Right ventricle myocardium superior (tissue), 1 donor: ENCODE measurements at places on chromosomes 2 and 18.

GRCh38 chr2:102048465-102048864, 56.7 kb downstream of the IL1R2 start:
- no peak for DNase-seq

DNA sequence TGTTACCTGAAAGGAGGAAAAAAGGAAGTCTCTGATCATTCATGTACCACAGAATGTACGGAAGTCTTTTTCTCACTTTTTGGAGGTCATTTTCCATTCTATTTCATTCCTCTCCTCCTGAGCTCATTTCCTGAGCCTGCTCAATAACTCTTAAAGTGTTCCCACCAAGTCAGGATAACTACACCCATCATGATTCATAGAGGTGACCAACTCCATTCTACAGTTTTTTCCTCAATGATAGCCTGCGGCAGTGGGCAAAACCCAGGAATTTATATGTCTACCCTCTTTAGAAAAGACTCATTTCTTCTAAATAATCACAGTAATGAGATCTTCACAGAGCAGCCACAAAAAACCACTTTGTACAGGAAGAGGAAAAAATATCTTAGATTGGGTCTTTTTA, 372.5 kb downstream of the RBM43 start:
- no peak for DNase-seq

- no peak for DNase-seq
Measured at GRCh38 chr18:22019193-22019592, 150.2 kb upstream of the GATA6 start.

GRCh38 chr2:199488772-199489400, 31.1 kb upstream of the SATB2 start:
- DNase-seq, result no peak

DNA sequence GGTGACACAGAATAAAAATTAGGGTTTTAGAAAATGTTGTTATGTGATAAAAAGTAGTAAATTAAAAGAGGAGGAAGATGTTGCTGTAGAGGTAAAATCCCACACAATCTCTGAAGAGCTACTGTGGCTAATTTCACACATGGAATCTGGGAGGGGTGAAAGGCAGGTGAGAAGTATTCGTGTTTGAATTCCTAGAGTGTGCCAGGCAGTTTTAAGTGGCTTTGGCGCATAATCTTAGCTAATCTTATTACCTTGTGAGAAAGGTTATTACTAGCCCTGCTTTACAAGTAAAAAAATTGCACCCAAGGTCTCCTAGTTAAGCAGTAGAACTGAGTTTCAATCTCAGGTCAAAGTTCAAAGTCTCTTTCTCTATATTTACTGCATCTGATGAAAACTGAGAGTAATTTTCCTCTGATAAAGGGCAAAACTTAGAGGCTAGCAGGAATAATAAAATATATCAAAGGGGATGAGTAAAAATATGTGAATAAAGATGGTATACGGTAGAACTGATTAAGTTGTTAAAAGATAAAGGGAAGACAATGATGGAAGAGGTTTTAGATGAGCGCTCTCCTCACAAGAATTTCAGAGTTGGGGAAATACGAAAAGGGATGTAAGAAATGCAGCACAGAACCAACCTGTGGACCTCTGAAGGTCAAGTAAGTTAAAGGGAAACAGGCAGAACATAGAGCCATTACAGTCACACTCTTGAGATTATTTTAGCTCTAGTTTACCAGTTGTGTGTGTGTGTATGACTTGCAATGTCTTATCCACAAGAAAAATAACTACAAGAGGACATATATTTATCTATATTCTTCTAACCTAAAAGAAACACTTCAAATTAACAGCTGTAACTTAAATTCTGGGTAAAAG, 34.8 kb downstream of the GAREM1 start:
- no peak for DNase-seq

DNA sequence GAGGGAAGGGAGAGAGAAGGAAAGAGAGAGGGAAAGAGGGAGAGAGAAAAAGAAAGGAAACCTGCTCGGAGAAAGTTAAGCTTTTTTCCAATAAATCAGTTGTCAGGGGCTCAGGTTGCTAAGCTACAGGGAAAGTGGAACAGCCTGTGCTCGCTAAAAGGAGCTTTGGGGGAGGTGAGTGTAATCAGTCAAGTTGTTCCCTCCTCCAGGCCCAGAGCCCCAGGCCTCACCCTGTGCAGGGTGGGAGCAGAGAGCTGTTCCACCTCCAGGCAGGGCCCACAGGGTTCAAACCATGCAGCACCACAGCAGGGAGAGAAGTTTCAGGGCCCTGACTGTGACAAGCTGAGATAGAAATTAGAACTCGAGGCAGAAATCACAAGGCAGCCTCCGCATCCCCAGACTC, 56.4 kb upstream of the PPP1CB start:
- no peak for DNase-seq
